ENCODE measurements at places on chromosomes 5 and 9. TPM values are rescaled to one million over a fixed set of nuclear protein-coding genes. Genes with fewer than 3 reads are reported as not detected.

The PCDHA9 gene
- total RNA-seq, result 0.43 TPM

The ROPN1L gene
- total RNA-seq, result 0.07 TPM

The GRM6 gene
- total RNA-seq, result not detected

The TMEM8B gene
- 5.8 TPM for total RNA-seq

The FCN2 gene
- not detected for total RNA-seq

The PLK2 gene
- 511 TPM for total RNA-seq

The ADAMTS13 gene
- 3.8 TPM for total RNA-seq

The ZCCHC7 gene
- total RNA-seq, result 25.3 TPM

The BHMT2 gene
- not detected for total RNA-seq
